Glutamatergic neuron (in vitro differentiated cells): ENCODE measurements at places on chromosomes 1 and 21.

GRCh38 chr21:36587388-36587787 is 107.5 kb upstream of the CLDN14 start:
- no peak for DNase-seq

- no peak for DNase-seq
Observed at GRCh38 chr1:51100264-51100880, 1.7 kb upstream of the C1orf185 start.

DNA sequence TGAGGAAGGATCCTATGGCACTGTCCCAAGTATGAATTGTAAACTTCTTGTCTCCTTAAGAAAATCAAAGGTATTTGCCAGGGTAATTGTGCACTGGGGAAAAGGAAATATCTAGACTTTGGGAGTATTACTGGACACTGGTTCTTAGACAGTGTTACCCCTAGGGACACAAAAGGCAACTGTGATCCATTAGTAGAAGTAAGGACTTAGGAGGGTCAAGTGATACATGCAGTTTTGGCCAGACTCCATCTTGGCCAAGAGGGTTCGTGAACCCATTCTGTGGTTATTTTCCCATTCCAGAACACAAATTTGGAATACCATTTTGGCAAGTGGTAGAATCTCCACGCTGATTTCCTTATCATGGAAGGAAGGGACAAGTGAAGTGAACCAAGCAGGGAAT is 98.1 kb downstream of the TM2D1 start:
- DNase-seq: no peak

GRCh38 chr21:46421191-46421750 is 37.4 kb upstream of the DIP2A start:
- DNase-seq: no peak

DNA sequence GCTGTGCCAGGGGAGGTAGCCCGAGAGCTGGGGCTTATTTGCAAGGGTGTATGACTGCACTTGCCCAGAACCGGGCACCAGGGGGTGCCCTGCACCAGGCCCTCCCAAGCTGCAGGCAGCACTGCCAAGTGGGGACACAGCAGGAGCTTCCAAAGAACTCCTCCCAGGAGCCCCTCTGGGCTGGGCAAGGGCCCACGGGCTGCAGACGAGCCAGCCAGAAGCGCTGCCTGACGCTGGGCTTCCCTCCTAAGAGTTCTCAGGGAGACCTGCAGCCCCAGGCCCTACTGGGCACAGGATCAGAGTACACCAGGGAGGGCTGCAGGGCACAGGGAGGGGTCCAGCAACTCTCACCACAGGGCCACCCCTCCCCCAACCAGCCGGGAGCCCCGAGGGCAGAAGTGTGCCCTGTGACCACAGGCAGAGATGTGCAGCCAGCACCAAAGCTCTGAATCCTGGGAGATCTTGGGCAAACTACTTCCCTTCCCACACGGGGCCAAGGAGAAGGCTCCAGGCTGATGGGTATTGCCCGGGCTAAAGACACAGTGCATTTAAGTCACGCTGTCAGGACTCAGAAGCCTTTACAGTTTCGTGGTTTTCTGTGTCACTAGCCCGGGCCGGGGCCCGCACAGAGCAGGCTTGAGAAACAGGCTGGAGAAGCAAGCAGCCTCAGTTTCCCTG is 63.4 kb downstream of the KCNAB2 start:
- peak; percentile 23 for DNase-seq
